ENCODE measurements at places on chromosomes 12 and 14.

DNA sequence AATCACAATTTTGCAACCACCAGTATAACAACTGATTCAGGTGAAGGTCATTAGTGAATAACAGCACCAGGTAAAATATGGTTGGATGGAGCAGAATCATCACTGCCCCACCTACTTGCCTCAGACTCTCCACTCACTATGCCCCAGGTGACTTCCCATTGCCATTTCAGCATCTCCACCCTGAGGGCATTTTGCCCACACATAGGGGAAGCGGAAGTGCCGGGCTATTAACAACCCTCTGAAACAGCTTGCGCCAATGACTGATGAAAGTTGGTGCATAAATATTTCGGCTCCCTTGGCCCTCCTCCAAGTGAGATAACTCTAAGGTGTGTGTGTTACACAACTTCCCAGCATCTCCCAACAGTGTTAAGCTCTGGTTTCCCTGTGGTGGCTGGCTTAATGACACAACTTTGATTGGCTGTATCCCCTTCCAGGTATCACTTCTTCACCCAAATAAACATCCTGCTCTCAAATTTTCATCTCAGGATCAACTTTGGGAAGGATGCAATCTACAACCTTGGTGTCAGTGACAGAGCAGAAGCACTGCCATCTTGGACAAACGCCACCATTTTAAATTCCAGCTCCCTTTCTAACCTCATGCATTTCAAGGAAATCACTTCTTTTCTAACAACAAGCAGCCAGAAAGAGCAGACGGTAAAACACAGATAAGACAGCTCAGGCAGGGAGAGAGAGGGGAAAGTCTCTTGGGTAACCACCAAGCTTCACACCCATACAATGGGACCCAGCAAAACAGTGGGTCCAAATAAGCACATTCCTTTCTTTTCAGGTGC lies 73.6 kb upstream of the PPP2R5C start:
- DNase-seq, result no peak

- DNase-seq, result no peak
Measured at GRCh38 chr12:121657305-121658008, 12.0 kb downstream of the MORN3 start.

GRCh38 chr12:47797441-47797840 lies 22.3 kb downstream of the HDAC7 start:
- peak; percentile 71 for DNase-seq

- no peak for DNase-seq
Measured at GRCh38 chr14:43161477-43161876, 1345.6 kb downstream of the FSCB start.

DNA sequence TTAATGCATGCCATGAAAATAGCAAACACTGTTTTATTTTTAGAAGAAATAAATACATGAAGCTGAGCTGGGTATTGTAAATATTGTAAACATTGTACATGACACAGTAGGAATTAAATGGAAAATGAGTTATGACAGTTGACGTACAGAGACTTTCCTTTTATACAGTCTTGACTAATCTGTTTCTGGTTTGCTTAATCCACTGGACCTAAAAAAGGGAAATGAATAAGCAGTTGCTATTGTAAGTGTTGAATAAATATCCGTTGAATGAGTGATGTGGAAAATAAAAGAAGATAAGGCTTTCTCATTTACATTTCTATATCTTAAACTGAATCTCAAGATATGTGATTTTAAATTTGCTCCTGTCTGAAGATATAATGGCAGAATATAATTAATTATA lies 15.0 kb downstream of the PMCH start:
- DNase-seq, result no peak

DNA sequence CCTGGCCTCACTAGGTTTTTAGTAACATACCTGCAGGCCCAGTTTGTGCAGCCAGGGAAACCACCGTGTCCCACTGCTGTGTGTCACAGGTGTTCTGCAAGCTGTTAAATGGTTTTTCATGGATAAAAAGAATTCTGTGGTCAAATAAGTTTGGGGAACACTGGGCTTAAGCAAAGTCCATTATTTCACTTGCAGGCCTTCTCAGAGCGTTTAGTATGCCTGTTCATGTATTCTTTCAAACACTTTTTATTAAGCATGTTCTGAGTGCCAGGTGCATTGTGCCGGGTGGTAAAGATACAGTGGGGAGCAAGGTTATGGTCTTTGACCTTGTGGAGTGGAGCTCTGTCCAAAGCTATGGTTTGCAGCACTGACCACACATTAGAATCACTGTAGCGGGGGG lies 7.4 kb downstream of the RNFT2 start:
- DNase-seq, result no peak

GRCh38 chr14:49858383-49858782 lies 5.8 kb upstream of the NEMF start:
- no peak for DNase-seq

DNA sequence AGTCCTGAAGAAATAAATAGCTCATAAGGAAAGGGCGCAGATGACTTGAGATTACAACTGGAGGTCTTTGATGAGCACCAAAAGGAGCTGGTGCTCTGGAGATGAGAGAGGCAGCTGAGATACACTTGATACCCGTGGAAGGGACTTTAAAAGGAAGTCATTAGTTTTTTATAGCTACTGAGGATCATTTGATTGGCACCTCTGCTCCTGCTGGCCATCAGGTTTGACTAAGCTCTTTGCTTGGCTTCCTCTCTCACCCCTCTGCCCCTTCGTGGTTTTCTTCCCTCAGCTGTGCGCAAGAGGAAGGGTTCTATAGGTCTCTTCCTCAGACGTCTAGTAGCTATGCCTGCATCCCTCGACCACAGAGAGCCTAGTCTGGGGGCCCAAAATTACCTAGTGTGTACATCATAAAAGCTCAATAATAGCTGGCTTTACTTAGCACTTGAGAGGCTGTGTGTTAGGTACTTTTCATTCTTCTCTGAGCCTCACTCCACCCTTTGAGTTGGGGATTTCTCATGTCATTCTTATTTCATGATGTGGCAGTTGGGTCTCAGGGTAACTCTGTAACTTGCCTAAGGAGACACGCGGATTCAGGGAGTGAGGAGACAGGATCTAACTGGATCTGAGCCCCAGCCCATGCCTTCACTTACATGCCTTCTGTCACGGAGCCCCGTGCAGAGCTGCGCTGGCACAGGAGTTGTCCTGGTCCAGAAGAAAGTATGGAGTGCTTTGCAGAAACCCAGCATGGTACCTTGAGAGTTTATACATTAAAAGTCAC lies 68.4 kb upstream of the ASPG start:
- no peak for DNase-seq

- DNase-seq, result no peak
Measured at GRCh38 chr14:34912182-34912581, 37.0 kb upstream of the BAZ1A start.

DNA sequence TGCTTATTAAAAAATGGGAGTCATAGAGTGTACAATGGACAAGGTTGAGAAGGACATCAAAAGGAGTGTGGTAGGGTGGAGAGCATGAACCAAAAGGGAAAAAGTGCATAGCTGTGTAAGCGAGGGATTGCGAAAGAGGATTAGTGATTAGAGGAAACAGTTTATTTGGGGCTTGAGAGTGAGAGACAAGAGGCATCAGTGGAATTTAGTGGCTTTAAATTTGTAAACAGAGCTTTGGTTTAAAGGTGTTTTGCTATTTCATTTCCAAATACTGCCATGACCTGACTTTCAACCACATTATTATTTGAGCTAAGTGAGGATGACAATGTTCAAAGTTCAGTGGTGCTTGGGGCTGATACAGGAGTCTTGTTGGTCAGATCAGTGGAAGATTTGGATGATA lies 53.4 kb downstream of the SLC16A7 start:
- no peak for DNase-seq

DNA sequence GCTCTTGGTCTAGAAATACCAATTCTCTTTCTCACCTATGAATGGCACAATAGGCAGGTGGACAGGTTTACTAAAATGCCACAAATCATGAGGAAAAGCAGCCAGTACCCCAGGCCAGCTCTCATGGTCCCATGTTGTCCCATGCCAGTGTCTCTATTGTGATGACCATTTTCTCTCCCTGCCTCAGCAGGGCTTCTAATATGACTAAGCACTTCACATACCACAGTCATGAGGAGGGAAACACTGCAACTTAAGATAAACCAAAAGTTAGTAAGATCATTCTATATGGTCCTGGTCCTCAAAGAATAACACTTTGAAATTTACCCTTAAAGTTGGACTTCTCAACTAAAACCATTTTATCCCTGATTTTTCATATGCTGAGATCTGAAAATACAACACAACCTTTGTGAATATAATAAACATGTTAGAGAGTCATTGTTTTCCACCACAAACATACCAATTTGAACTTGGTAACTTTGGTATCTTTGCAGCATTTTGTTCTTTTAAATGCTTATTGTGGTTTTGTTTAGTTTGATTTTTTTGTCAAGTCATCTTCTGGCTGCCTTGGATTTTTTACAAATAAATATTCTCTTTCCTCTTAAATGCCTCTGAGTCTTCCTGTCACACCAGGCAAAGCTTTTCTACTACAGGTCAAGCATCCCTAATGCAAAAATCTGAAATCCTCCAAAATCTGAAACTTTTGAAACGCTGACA lies 3.6 kb downstream of the TTC5 start:
- no peak for DNase-seq

GRCh38 chr14:95033031-95033430 lies 124.3 kb downstream of the DICER1 start:
- no peak for DNase-seq

DNA sequence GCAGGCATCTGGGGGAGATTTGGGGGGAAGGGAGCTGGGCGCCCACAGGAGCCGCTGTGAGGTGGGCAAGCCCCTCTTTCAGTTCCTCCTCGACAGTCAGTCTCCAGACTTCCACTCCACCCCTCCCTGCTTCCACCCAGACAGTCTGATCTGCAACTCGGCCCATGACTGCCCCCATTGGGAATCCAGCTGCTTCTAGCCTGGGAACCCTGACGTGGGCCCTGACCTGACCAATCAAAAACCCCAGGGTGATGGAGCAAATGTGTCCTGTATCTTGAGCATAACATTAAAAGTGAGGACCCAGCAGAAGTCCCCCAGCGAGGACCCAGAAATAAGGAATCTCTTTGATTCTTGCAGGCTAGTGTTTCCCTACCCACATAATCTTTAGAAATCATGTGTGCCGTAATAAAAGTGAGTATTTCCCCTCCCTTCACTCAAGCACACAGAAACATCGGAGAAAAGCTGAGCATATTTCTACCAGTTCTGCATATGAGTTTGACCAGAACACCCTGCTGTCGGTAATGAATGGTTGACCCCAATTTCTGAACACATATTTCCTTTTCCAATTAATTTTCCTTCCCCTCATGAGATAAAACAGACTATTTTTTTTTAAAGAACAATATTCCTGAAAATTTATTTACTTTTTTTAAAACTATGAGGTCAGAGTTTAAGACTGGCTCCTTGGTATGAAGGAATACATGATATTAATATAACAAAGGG lies 6.4 kb downstream of the SSH1 start:
- no peak for DNase-seq

DNA sequence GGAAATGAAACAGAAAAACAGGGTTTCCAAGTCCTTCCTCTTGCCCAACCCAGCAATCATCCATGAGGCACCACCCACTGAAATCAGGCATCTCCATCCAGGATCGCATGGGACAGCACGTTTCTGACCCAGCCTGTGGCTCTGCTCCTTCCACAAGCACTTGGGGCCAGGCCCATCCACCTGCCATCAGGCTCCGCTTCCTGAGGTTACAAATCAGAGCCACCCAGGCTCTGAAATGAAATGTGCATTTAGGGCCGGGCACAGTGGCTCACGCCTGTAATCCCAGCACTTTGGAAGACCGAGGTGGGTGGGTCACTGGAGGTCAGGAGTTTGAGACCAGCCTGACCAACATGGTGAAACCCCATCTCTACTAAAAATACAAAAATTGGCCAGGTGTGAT lies 717 bp upstream of the KRT78 start:
- no peak for DNase-seq

DNA sequence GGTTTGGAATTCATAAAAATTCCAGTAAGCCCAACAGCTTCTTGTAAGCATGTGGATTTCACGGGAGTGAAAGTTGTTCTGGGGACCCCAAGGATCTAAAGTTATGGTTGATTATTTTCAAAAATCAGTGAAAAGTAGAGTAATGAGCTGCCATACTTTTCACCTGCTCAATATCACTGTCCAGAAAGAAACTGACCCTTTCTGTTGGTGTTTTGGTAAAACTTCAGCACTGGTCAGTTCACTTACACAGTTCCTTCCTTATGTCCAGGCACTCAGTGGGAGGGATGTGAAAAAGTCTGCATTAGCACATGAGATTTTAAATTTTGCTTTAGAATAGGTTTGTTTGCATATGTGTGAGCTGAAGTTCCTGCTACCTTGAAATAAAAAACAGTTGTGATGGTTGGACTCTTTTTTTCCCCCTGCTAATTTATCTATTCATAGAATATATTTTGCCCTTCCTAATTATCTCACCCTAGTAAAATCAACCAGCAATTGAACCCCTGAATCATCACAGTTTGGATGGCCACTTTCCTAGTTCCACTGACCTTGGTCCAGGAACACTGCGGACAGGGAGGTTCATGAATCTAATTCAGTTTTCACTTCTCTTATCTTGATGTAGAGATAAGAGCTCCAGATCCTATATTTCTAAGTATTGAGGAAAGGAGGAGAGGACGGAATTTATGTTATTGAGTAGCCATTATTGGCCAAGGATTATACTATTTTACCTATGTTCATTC lies 25.8 kb downstream of the CFL2 start:
- no peak for DNase-seq

GRCh38 chr14:45406942-45407341 lies 153.9 kb upstream of the MIS18BP1 start:
- no peak for DNase-seq

DNA sequence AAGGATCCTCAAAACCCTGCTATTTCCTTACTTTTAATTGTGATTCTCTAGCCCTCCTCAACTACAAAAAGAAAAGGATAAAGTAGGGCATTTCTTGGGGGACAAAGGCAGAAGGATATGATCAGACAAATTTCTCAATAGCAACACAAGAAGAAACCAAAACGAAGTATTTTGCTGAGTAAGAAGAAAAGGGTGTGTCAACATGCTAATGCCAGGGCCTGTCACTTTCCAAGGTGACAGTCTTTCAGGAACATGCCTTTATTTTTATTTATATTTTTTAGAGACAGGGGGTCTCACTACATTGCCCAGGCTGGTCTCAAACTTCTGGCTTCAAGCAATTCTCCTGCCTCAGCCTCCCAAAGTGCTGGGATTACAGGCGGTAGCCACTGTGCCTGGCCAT lies 39.8 kb downstream of the CBX5 start:
- no peak for DNase-seq

- DNase-seq, result no peak
Measured at GRCh38 chr12:57210926-57211692, 5.5 kb upstream of the NXPH4 start.

GRCh38 chr12:12010277-12011039 lies 60.3 kb upstream of the BCL2L14 start:
- no peak for DNase-seq

- no peak for DNase-seq
Measured at GRCh38 chr14:54490445-54491175, 1.8 kb upstream of the GMFB start.

GRCh38 chr14:30179381-30180130 lies 251.9 kb upstream of the PRKD1 start:
- no peak for DNase-seq

GRCh38 chr14:44945264-44945663 lies 16.5 kb downstream of the KLHL28 start:
- no peak for DNase-seq
